ENCODE measurements at places on chromosomes 1 and 21.

- DNase-seq, result no peak
Observed at GRCh38 chr1:244460197-244460596, 876 bp upstream of the CATSPERE start.

DNA sequence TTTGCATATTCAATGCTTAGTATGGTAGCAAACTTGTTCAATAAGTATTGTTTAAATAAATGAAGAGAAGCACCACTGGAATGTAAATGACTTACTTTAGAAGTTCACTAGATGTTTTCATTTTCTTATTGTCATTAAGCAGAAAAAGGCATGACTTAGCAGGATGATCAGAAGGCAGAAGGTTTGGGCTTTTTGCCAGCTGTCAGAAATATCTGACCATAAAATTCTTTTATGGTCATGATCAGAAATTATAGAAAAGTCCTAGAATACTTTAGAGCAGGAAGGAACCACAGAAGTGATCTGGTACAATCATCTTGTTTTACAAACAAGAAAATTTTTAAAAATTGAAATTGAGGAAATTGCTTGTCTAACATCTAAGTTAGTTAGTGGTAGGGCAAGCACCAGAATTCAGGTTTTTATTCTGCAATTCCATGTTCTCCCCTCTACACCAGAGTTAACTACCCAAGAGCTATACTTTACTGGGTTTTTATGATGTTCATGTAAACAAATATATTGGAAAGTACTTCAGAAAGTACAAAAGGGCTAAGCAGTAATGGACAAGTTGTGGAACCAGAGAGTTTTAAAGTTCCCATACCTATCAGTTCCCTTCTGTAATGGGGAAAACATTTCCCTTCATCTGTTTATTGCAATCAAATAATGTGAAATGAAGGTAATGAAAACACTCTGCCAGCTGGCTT is 10.1 kb downstream of the FMO5 start:
- DNase-seq, result no peak

DNA sequence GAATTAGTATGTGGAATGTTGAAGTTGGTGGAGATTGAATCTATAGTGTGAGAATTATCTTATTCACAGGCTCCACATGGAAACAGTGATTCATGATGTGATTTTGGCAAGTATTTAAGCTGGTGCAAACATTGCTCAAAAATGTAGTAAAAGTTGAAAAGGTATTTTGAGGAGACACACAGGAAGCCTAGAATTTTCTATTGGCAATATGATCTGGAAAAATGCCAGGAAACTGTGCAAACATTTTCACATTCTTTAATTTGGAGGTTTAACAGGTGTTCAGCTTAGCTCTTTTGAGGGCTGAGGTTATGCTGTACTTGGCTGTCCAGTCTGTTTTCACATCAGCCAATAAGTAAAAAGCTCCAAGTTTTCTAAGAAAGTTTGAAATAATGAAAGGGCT is 327.3 kb downstream of the RWDD3 start:
- no peak for DNase-seq

- no peak for DNase-seq
Observed at GRCh38 chr1:153932156-153933131, 9.7 kb upstream of the GATAD2B start.

- DNase-seq, result no peak
Observed at GRCh38 chr21:42127164-42128150, 56.3 kb downstream of the UMODL1 start.

DNA sequence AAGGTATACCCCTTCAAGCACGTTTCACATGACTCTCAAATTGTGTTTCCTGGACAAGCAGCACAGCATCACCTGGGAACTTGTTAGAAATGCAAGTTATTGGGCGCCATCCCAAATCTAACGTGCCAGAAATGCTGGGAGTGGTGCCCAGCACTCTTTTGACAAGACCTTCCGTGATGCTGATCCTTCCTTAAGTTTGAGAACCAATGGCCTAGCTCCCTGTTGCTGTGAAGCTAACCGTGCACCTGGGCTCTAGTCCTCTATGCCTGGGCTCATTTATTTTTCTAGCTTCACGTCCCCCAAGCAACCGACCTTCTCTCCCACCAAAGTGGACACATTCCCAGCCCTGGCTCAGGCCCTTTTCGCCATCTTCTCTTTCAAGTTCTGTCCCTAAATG is 4.3 kb downstream of the BEST4 start:
- DNase-seq, result no peak
